Testis (tissue), 5 donors: ENCODE measurements at places on chromosomes 16 and 17. TPM values are rescaled to one million over a fixed set of nuclear protein-coding genes. Genes with fewer than 3 reads are reported as not detected.

- H3K4me1 ChIP-seq, result peaks cover 21% of the 10 kb centered on the region
- H3K27ac ChIP-seq, result no peak overlapping the region
- peak; percentile 13 for DNase-seq
- H3K4me3 ChIP-seq, result no peak overlapping the region
- H3K36me3 ChIP-seq, result no peaks in the 10 kb centered on the region
Measured at GRCh38 chr16:3804426-3805016, 76.0 kb downstream of the CREBBP start.

- no peak for DNase-seq
- H3K27ac ChIP-seq, result peak overlapping the region; percentile 68
- H3K4me1 ChIP-seq, result peaks cover 12% of the 10 kb centered on the region
- H3K4me3 ChIP-seq, result peak overlapping the region; percentile 90
- no peaks in the 10 kb centered on the region for H3K36me3 ChIP-seq
- H3K27me3 ChIP-seq, result no peaks in the 10 kb centered on the region
Measured at GRCh38 chr16:2428784-2429033, 538 bp upstream of the CCNF start.

DNA sequence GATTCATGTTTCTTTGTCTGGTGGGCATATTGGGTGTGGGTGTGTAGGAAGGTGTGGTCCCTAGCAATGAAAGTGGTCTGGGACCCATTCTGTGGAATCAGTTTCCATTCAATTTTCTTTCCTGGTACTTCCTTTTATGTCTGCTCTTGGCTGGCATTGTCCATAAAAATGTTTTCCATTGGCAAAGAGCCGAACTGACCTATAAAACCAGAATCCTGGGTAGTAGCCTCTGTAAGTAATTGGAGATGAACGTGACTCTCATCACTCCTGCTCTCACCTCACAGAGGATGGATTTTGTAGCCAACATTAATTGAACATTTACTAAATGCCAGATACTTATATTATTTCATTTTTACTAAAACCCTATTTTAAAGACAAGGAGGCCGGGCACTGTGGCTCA, 66.5 kb upstream of the IRX3 start:
- H3K27me3 ChIP-seq, result no peaks in the 10 kb centered on the region
- H3K36me3 ChIP-seq, result no peaks in the 10 kb centered on the region
- no peak overlapping the region for H3K4me3 ChIP-seq
- no peak overlapping the region for H3K27ac ChIP-seq
- no peak for DNase-seq

DNA sequence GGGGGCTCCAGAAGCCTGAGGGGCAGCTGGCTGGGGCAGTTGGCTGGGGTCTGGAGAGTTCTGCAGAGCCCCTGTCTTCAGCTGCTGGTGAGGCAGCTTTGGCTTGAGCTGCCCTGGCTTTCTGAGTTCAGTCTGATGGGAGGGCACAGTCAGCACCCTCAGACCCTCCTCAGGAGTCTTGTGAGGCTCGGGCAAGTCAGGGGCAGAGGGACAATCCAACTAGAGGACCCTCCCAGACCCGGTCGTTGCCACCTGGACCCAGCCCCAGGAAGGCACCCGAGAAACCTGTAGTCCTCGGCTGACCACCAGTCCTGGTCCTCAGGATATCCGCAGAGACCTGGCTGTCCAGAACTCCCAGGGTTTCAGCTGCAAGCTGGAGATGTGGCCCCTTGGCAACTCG, 1.9 kb downstream of the CARD14 start:
- H3K4me3 ChIP-seq, result no peak overlapping the region
- H3K36me3 ChIP-seq, result no peaks in the 10 kb centered on the region
- H3K27me3 ChIP-seq, result no peaks in the 10 kb centered on the region
- no peak for DNase-seq

- no peak for DNase-seq
- H3K4me3 ChIP-seq, result no peak overlapping the region
- peaks cover 4% of the 10 kb centered on the region for H3K4me1 ChIP-seq
- H3K27me3 ChIP-seq, result no peaks in the 10 kb centered on the region
- H3K27ac ChIP-seq, result no peak overlapping the region
Measured at GRCh38 chr17:65733314-65733713, 171.9 kb upstream of the AXIN2 start.

DNA sequence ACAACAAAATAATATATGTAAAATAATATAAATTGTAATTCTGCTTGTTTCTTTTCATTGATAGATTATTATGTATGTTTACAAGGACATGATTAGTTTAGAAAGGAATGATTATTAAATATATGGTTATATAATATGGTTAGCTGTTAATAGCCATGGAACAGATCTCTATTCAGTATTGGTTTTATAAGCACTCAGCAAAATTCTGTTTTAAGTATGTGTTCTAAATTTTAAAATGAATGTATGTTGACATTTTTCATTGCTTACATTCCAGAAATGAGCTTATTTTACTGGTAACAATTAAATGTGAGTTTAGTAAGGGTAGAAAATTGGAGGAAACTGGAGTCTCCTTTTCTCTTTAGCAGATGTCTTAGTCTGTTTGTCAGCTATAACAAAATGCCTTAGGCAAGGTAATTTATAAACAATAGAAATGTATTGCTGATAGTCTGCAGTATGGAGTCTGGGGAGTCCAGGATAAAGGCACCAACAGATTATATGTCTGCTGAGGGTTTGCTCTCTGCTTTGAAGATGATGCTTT, 45.4 kb downstream of the NFAT5 start:
- H3K4me1 ChIP-seq, result peaks cover 6% of the 10 kb centered on the region
- H3K27me3 ChIP-seq, result no peaks in the 10 kb centered on the region
- no peaks in the 10 kb centered on the region for H3K36me3 ChIP-seq
- no peak for DNase-seq
- no peak overlapping the region for H3K27ac ChIP-seq

DNA sequence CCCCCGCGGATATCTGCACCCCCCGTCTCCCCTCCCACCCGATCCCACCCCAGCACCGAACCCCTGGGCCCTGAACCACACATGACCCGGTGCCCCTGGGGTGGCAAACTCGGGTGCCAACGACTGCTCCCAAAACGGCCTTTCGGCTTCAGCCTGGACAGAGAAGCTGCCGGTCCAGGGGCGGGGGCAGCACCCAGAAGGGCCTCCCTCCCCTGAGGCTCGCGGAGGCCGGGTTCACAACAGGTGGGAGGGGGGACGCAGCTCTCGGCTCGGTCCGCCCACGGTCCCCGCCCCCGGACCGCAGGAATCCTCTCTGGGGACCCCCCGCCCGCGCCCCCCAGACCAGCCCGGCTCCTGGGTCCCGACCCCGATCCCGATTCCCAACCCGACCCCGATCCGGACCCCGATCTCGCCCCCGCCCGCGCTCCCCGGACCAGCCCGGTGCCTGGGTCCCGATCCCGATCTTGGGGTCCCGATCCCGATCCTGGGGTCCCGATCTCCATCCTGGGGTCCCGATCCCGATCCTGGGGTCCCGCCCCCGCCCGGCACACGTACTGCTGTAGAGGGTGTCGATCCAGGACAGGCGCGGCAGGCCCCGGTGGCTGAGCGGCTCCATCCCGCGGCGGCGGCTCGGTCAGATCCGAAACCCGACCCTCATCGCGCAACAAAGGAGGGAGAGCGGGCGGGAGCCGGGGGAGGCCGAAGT, 516 bp downstream of the ABR start:
- DNase-seq, result no peak
- H3K4me1 ChIP-seq, result peaks cover 12% of the 10 kb centered on the region
- no peaks in the 10 kb centered on the region for H3K27me3 ChIP-seq
- peak overlapping the region; percentile 65 for H3K4me3 ChIP-seq

The RAB40B gene
- 13.5 TPM for polyA plus RNA-seq

DNA sequence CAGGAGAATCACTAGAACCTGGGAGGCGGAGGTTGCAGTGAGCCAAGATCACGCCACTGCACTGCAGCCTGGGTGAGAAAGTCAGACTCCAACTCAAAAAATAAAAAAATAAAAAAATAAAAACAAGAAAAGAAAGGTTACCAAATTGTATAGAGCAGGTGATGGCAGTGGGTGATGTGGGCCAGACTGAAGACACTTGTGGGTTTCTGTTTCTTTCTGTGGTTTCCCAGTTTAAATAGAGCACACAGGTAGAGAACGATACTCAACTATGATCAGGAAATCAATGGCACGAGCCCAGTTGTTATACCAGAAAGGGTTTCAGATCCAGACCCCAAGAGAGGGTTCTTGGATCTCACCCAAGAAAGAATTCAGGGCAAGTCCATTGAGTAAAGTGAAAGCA, 32.6 kb downstream of the NUBP1 start:
- H3K4me3 ChIP-seq, result no peak overlapping the region
- H3K27ac ChIP-seq, result no peak overlapping the region
- H3K36me3 ChIP-seq, result no peaks in the 10 kb centered on the region
- no peaks in the 10 kb centered on the region for H3K27me3 ChIP-seq
- H3K4me1 ChIP-seq, result no peaks in the 10 kb centered on the region

The PRMT7 gene
- polyA plus RNA-seq, result 47.9 TPM

The HBA2 gene
- polyA plus RNA-seq, result 68.9 TPM

GRCh38 chr17:28958820-28959455, 7.6 kb upstream of the PHF12 start:
- no peaks in the 10 kb centered on the region for H3K36me3 ChIP-seq
- H3K27me3 ChIP-seq, result no peaks in the 10 kb centered on the region
- DNase-seq, result no peak
- no peak overlapping the region for H3K4me3 ChIP-seq
- H3K27ac ChIP-seq, result no peak overlapping the region
- H3K4me1 ChIP-seq, result no peaks in the 10 kb centered on the region

The DUSP3 gene
- 54.8 TPM for polyA plus RNA-seq

GRCh38 chr17:75605790-75606189, 18.2 kb downstream of the MYO15B start:
- no peak overlapping the region for H3K4me3 ChIP-seq
- no peaks in the 10 kb centered on the region for H3K36me3 ChIP-seq
- DNase-seq, result no peak
- no peak overlapping the region for H3K27ac ChIP-seq
- H3K4me1 ChIP-seq, result no peaks in the 10 kb centered on the region

The LPO gene
- polyA plus RNA-seq, result 2.7 TPM

DNA sequence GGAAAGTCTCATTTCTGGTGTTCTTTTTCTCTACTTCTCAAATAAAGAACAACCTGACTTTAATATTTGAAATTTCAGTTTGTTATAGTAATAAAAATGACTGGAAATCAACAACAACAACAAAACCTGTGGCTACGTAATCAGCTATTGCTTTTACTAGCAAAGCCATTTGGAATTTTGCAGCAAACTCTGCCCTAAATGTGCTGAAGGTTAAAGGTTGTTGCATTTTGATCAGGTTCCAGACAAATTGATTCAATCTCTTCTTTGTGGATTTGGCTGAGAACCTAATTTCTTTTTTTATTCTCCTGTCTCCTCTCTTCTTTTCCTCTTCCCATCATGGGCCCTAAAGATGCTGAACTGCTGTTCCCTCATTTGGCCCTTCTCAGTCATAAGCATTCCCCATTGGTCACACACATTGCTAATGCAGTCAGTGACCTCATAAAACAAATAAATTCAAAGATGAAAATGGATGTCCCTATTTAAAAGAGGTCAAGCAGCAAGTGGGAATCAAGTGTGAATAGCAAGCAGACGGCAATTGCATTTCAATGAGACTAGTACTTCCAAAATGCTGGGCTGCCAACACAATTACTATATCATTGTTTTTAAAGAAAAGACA, 795.1 kb upstream of the CDH8 start:
- H3K27ac ChIP-seq, result no peak overlapping the region
- no peak overlapping the region for H3K4me3 ChIP-seq
- H3K27me3 ChIP-seq, result no peaks in the 10 kb centered on the region
- H3K4me1 ChIP-seq, result no peaks in the 10 kb centered on the region

DNA sequence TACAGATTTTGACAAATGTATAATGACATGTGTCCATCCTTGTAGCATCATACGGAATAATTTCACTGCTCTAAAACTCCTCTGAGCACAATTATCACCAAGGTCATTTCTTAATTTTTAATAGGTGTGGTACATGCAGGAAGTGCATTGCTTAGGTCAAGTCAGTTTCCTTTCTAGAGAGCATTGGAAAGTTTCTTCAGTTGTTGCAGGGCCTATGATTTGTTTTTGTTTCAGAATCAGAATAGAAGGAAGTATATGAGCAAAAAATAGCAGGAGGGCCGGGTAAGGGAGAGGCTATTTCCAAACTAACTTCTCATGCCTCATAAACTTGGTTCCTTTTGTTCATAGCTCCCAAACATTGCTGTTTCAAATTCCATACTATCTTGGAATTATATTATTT, 24.0 kb upstream of the SLFN5 start:
- no peaks in the 10 kb centered on the region for H3K36me3 ChIP-seq
- no peak overlapping the region for H3K27ac ChIP-seq
- no peak for DNase-seq
- H3K4me3 ChIP-seq, result no peak overlapping the region

GRCh38 chr16:65861131-65861731, 505.3 kb upstream of the CDH5 start:
- H3K27ac ChIP-seq, result no peak overlapping the region
- H3K4me1 ChIP-seq, result no peaks in the 10 kb centered on the region
- H3K36me3 ChIP-seq, result no peaks in the 10 kb centered on the region
- no peaks in the 10 kb centered on the region for H3K27me3 ChIP-seq
- no peak overlapping the region for H3K4me3 ChIP-seq

GRCh38 chr17:74212913-74213791, at the start of gene TTYH2:
Gene TTYH2 (plus strand): TSS chr17:74213571. CDS start chr17:74213588, 17 bp downstream.
- no peaks in the 10 kb centered on the region for H3K27me3 ChIP-seq
- peaks cover 37% of the 10 kb centered on the region for H3K4me1 ChIP-seq
- DNase-seq, result peak; percentile 91
- no peaks in the 10 kb centered on the region for H3K36me3 ChIP-seq
- peak within 1 kb of the TSS; percentile 68 for H3K4me3 ChIP-seq

DNA sequence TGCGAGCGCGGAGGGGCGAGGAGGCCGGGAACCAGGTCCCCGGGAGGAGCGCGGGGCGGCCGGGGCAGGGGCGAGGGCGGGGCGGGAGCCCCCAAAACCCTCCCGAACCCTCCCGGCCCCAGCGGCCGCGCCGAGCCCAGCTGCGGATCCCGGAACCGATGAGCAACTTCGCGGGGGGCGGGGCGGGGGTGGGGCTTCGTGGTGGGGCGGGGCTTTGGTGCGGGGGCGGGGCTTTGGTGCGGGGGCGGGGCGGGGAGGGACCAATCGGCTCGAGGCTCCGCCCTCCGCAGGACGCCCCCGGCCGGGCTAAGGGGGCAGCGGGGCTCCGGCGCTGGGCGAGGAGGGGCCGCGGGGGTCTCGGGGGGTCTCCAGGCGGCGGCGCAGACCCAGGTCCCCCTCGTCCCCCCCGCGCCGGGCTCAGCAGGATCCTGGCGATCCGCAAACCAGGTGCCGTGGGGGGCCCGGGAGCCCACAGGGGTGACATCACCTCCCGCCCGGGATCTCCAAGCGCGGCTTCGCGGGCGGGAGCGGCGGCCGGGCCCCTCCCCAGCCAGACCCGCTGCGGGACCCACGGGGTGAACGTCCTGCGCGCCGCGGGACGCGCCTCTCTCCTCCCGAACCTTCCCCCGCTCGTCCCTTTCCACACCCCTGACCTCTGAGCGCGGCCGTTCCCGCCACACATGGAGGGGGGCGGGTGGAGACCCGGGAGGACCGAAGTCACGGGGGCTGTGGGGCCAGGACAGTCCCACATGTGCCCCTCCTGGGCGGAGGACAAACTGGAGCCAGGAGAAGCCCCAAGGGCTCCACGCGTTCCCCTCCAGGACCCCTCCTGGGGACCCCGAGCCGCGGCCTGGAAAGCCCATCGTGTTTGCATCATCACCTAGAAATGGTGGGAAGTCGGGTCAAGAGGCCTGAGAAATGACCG, at the start of gene ABR:
Gene ABR, minus strand, starts transcription at position 164 of the 925 bp plus-strand sequence. CDS start 254 bp downstream, outside the sequence.
- H3K27me3 ChIP-seq, result no peaks in the 10 kb centered on the region
- peak within 1 kb of the TSS; percentile 79 for H3K4me3 ChIP-seq
- DNase-seq, result peak; percentile 51
- no peaks in the 10 kb centered on the region for H3K36me3 ChIP-seq
- H3K27ac ChIP-seq, result peak within 1 kb of the TSS; percentile 77
